C1 segment of cervical spinal cord (tissue), 14 donors: ENCODE measurements at places on chromosomes 5 and 9.

DNA sequence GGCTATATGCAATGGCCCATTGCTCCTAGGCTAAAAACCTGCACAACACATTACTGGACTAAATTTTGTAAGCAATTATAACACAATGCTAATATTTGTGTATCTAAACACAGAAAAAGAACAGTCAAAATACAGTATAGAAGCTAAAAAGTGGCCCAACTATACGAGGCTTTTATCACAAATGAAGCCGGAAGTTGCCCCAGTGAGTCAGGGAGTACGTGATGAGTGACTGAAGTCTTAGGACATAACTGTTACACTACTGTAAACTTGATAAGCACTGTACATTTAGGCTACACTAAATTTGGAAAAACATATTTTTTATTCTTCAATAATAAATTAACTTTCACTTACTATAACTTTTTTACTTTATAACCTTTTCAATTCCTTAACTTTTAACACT is 105.2 kb upstream of the PRR16 start:
- DNase-seq, result no peak

GRCh38 chr9:70602321-70603019 is 188.0 kb upstream of the KLF9 start:
- peak; percentile 38 for DNase-seq

DNA sequence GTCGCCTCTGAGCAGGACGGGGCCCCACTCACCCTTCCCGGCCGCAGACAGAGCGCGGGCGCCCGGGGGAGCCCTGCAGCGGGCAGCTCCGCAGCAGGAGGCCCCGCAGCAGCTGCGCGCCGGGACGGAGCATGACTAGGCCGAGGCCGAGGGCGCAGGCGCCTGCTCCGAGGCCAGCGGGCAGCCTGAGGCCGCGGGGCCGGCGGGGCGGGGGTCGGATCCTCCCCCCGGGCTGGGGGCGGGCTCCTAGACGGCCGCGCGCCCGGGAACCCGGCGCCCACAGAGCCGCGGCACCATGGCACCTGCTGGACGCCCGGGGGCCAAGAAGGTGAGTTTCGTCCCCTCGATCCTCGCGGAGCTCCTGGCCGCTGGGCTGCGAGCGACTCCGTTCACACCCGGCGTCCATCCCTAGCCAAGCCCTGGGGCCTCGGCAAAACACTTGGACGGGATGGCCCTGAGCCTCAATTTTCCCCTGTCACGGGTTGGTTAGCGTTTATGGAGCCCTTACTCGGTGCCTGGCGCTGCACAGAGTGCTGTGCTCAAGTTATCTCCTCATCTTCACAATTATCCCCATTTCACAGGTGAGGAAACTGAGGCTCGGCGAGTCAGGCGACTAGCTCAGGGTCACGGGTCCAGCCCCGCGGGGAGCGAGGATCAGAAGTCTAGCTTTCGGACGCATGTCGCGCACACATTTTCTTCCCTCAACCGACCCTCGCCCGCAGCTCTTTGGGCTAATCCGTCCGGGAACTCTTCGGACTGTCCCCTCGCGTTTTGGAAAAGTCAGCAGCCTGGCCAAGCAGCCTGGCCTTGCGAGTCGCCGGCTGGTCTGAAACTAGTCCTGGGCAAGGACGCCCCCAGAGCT is at the start of the genes BHMT2 and DMGDH:
Gene BHMT2 (plus strand): TSS at position 280 of the 862 bp plus-strand sequence. CDS start 16 bp downstream, at position 296.
Gene DMGDH (minus strand): TSS at position 187 of the 862 bp plus-strand sequence. CDS start 54 bp downstream, at position 133.
- DNase-seq, result no peak

DNA sequence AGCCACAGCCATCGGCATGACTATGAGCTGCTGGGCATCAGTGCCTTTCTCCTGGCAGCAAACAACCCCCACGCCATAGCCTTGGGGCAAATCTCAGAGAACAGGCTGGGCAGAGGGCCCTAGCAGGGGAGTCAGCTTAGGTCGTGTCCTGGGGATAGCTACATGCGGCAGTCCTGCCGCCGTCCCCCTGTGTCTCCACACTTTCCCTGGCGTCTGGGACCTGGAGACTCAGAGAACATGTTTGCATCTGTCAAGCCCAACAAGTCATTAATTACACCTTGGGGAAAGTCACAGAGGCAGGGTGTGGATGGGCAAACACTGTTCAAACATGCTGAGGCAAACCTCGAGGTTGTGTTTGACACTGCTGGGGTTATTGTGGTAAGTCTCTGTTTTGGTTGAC is 123.6 kb downstream of the C5orf15 start:
- no peak for DNase-seq

- no peak for DNase-seq
Measured at GRCh38 chr5:121982146-121982892, 20.5 kb downstream of the SRFBP1 start.

DNA sequence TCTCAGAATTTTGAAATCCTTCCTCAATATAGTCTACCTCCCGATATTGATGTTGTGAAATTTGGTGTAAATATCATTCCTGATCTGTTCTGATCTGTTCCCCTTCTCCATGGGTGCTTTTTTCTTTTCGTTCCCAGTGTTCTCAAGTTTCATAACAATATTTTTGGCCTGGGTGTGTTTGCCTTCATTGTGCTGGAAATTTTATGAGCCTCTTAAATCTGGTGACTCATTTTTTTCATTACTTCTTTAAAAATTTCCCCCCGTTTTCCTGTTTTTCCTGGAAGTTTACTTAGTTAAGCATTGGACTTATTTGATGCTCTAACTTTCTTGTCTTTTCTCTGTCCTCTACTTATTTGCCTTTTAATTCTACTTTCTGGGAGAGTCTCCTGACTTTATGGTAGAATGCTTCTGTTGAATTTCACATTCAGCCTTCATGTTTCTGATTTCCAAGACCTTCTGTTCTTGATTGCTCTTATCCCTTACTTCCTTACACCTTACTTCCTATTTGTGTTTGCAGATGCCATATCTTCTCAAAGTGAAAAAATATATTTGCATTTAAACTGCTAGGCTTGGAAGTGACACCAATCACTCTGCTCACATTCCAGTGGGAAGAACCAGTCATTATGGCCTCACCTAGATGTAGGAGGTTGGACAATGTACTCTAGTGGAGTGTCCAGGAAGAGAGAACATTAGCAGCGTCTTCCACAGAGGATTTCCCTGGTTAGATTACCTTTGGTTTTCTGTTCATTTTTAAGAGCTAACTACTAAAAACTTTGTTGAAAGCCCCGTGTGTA is 441.9 kb downstream of the ARHGEF28 start:
- no peak for DNase-seq

DNA sequence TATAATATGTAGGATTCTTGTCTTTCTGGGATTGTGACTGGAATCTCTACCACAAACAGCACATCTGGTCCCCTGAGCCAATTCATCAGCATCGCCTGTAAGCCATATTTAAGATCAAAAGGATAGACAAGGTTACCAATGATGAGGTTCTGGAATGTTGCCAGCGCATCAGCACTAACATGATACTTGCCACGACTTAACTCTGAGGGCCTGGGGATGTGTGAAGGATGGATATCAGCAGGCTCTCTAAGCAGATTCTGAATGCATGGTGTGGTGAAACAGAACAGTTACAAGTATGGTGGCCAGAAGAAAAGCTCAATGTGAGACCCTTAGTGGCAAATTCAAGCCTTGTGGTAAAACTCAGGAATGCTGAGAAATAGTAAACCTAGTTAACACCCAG is 143.0 kb downstream of the XRCC4 start:
- DNase-seq, result no peak

DNA sequence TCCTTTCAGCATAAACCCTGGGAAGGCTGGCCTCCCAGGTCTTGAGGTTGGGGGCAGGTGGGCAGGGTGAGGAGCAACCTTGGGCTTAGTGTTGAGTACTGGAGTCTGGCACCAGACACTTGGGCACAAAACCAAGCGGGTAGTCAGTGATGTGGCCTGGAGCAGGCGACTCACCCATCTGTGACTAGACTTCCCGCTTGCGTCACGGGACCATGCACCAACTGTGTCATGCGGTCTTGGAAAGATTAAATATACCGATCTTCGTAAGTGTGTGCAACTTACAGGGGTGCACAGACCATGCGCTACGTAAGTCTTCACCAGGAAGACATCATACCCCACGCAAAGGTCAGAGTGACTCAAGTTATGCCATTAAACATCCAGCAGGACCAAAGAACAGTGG is 304.4 kb upstream of the IRX4 start:
- no peak for DNase-seq

DNA sequence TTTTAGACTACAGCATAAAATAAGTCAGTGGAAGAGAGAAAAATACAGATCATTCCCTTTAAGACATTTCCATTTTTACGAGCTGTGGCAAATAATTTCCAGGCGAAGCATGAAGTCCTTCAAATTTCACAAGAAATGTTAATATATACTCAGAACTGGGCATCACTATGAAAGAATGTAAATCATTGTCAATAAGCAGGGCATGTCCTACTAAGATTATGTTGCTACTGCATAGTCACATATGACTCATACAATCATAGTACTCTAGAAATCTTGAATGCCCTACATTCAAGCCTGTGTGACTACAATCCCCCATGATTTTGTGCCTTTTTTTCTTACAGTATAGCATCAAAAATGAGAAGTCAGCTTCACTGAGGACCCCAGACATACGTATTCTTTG is 485.2 kb upstream of the FTMT start:
- no peak for DNase-seq

DNA sequence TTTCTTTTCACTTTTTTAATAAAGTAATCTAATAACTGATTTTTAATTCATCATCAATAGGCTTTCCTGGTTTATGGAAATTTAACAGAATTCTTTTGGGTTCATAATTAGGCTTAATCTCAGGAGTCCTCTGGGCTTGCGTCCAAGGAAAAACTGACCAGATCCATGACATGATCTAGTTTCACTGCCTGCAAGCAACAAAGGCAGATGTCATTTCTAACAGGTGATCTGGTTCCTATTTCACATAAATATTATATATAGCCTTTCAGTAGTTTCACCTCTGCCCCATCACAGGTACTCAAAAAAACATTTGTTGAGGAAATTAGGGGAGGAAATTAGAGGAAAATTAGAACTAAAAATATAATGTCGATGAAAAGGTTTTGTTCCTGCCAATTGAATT is 126.4 kb downstream of the FBXL17 start:
- no peak for DNase-seq

GRCh38 chr9:82404881-82405280 is 416.3 kb downstream of the SPATA31D1 start:
- no peak for DNase-seq

DNA sequence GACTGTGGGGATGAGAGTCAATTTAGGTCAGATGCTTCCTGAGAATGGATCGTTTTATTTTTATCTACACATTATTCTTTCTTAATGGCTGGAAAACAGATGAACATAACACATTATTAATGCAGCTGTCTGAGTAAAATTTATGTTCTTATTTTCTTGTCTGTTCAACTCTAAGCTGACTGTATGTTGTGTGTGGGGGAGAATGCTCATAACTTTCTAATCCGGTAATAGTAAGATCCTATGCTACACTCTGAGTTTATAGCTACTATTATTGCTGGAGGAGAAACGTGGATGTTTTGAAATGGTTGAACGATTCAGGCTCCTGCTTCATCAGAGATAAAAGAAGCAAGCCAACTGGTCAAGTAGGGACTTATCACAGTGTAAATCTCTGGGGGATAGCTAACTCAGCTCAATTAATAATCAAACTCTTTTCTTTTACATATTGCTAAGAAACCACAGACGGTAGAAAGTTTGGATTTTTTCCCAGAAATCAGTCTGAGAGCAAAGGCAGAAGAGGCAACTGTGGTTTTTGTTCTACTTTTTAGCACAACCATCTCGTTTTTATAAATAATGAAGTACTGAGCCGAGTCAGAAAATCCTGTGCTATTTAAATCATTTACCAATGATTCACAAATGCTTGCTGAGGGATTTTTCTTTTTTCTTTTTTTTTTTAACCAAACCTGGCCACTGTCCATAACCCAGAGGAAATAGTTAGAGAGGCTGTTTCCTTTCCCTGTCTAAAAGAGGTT is 265.0 kb upstream of the FAM174A start:
- no peak for DNase-seq

- no peak for DNase-seq
Measured at GRCh38 chr9:133602277-133602676, 6.9 kb downstream of the FAM163B start.

DNA sequence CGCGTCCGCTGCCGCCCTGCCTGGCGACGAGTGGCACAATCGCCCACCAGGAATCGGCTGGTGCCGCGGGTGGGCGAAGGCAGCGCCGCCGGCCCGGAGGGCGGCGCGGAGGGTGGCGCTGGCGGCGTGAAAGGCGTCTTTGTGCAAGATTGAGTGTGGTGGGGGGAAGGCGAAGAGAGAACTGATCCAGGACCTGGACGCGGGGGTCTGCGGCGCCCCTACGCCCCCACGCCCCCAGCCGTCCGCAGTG is 4.6 kb upstream of the RGMB start:
- DNase-seq, result peak; percentile 43

DNA sequence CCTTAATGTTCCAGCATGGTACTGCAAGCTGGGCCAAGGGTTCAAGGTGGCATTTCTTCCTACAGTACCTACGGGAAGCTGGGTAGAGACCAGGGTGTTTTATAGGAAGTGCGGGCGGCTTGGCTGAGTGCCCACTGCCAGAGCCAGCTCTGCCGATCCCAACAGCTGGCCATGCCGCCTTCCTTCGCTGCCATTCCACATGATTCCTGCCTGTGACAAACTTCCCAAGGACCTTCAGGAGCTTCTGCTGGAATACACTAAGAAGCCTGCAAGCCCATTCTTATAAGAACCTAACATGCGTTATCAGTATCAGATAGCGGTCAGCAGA is 22.0 kb downstream of the MYO10 start:
- DNase-seq, result no peak

DNA sequence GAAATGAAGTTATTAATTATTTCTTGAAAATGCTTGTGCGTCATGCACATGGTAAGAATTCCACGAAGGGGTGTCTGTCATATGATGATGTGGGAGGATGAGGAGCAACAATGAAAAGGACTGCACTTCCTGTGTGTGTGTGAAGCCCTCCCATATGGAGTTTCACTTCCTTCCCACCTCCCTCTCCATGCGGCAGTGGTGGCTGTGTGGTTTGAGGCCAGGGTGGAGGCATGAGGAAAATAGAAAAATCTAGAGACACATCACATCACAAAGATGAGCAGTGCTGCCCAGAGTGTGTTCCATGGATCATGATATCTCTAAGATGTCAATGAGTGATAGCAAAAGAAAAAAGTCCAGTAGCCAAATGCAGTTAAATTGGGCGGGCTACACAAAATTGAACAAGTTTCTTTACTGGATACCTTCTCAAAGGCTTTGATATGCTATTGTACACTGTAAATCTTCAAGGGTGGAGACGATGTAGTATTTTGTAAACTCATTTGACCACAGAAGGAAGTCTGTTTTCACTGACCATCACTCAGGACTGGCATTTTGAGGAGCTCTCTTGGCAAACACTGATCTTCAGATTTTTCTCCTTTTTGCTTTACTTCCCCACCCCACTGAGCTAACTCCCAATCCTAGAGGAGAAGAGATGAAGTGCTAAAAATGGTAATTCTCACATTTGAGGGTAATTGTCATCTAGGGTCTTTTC is 55.7 kb upstream of the EQTN start:
- no peak for DNase-seq

DNA sequence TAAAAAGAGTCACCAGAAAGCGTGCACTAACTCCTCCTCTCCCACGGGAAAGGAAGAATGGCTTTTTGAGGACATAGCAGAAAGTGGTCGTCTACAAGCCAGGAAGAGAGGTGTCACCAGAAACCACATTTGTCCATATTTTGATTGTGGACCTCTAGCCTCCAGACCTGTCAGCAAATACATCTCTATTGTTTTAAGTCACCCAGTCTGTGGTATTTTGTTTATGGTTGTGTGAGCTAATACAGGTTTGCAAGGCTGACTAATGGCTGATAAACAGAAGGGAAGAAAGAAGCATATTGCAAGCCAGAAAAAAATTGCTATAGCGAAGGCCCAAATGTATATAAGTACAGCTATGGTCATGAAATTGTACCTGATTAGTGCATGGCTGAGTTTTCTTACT is 21.4 kb downstream of the WDR70 start:
- no peak for DNase-seq
